ENCODE measurements at places on chromosomes 13 and 19.

DNA sequence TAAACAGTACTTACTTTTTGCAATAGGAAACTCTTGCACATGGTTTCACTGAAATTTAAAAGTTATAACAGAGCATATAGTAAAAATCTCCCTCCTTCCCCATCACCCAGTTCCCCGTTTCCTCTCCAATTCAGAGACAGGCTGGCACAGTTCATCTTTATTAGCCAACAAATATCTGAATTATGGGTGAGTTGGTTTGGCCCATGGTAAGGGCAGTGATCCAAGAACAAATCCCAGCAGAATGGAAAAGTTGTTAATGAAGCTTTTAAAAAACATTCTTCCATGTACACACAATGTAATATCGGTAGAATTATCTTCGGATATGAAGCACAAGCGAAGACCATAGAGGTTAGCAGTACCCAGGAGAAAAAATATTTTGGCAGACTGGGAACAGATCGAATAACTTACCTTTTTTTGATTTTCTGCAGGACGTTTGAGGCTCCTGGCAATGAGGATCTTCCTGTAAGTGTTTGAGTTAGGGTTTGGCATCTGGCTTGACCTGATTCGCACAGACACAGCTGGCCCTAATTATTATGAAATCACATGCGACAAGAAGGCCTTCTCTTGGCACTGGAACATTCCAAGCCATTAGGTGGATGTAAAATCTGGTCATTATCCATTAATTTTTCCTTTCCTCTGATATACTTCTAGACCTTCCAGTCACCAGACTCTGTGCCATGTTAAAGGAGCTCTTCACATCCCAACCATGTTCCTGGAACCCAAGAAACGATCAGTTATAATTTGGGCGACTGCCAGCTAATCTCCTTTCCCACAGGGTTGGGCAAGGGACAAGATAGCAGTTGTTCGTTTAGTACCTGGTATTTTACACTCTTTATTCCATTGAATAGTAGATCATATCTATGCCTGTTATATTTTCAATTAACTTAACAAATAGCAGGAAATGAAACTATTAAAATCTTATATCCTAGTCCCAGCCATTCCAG lies 139.4 kb upstream of the TSC22D1 start:
- DNase-seq = peak; percentile 29

- DNase-seq = no peak
Observed at GRCh38 chr19:43489310-43489709, 15.2 kb downstream of the PHLDB3 start.

- peak; percentile 74 for DNase-seq
Observed at GRCh38 chr19:5128251-5128935, 159.5 kb downstream of the KDM4B start.

DNA sequence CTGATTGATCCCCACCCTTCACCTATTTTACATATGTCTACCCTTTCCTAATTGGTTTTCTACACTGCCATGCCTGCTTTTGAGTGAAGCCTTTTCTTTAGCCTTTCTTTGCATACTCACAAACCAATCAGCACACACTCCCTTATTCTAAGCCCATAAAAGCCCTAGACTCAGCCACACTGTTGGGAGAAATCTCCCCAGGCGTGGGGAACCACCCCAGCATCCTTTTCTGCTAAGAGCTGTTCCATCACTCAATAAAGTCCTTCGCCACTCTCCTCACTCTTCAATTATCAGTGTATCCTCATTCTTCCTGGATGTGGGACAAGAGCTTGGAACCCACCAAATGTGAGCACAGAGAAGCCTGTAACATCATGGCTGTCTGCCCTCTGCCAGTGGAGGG lies 343.6 kb downstream of the SLITRK1 start:
- DNase-seq = no peak

DNA sequence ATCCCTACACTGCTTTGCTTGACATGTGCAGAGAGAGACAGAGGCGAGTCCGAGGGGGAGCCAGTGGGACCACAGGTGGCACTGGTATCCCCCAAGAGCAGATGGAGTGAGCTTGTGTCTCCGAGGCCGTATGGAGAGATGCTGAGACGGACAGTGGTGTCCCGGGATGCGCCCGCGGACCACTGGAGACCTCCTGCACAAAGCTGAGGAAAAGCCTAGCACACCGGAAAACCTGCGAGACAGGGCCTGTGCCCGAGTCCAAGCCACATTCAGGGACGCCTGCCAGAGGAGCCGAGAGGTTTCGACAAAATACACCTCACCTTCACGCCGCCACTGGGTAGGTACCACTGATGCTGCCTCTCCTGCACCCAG lies 66.0 kb upstream of the ZNF527 start:
- no peak for DNase-seq

DNA sequence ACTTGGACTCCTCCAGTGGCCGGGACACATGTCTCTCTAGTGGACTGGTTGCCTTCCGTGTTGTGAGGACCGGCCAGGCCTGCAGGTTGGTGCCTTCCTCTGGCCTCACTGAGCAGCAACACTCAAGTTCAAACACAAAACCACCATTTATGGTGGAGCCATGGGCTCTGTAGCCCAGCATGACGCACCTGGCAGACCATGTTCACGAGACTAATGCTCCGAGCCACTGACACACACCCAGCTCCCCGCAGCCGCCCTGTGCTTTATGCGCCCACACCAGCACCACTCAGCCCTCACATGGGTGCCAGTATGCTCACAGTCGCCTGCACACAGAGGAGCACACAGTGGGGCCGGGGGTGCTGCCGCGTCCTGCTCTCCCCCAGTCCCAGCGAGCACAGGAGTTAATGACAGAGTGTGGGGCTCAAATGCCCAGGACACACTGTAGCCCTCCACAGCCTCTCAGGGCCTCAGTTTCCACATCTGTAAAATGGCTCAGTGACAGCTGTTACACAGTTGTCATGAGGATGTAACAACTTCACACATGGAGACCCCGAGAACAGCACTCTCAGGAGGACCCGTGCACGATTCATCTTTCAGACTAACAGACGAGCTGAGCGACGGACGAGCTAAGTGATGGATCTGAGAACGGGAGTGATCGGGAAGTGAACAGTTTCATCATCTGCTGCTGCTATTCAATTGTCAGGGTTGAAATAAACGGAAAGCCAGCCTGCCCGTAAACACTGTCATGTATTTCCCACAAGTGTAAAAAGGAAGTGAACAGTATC lies 7.8 kb downstream of the GAS6 start:
- no peak for DNase-seq

DNA sequence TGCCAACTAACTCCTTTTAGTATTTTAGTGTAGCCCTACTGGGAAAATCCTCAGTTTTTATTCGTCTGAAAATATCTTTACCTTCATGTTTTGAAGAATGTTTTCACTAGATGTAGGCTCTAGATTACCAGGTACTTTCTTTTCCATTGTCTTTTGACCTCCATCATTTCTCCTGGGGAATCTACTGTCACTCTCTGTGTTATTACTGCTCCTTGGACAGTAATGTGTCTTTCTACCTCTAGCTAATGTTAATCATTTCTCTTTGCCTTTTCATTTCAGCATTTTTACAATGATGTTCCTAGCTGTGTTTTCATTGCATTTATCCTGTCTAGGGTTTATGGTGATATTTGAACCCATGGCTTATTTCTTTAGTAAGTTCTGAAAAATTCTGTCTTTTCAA lies 61.9 kb downstream of the SPACA7 start:
- no peak for DNase-seq

All from astrocyte of the spinal cord (primary cell).